Mesenteric fat pad (tissue), 1 donor: ENCODE measurements at places on chromosomes 7 and 10. TPM values are rescaled to one million over a fixed set of nuclear protein-coding genes. Genes with fewer than 3 reads are reported as not detected.

DNA sequence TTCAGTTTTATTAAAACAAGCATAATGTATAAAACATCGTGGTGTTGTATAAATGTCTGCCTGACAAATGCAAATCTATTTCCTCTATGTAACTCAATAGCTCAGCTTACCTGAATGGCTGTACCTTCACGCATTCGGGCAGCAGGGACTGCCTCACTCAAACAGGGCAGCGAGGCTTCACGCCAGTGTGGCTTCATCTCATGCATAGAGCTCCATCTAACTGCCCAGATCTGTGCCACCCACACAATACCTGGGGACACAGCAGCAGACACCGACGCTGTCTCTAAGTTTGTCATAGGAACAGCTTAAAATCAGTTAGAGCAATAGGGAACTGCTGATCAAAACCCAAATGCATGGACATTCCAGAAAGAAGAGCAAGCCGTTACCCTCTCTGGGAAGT is 182.8 kb upstream of the ANKRD30A start:
- DNase-seq, result no peak

The TNRC18 gene
- total RNA-seq, result 69.4 TPM

The SEMA3A gene
- total RNA-seq, result 10.2 TPM

GRCh38 chr7:46576950-46577349 is 655.9 kb upstream of the IGFBP3 start:
- no peak for DNase-seq

DNA sequence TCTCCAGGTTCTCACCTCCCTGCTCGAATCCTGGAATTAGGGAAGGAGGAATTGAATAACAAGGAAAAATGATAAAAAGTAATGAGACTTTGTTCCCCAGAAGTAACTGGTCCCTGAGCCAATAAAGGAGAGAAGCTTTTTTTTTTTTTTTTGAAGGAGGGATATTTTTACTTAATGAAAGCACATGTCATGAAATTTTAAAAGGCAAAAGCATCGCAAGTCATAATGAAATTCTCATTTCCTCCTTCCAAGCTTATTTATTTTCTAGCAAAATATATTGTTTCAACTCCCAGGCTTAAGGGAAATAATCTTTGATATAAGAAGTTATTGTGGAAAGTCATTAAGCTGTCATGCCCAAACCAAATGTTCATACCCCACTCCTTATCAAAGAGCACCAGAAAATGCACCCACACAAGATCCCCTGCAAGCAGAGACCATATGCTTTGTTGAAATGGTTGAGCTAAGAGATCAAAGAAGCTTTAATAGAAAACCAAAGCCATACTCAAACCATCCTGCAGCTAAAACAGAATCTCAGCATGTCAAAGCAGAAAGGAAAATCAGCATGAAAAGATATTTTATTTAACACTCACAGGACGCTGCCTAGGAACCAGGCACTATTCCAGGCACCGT is 16.7 kb upstream of the ABCC2 start:
- DNase-seq, result no peak

The BHLHA15 gene
- 0.67 TPM for total RNA-seq

- no peak for DNase-seq
These were observed 117.5 kb downstream of the TRIL start for GRCh38 chr7:28840592-28840995.

The DRGX gene
- not detected for total RNA-seq

GRCh38 chr7:77837275-77837674 is 38.7 kb downstream of the PHTF2 start:
- no peak for DNase-seq

- DNase-seq, result no peak
These were observed 661.6 kb upstream of the NRG3 start for GRCh38 chr10:81213370-81213769.

- DNase-seq, result no peak
These were observed 228.3 kb upstream of the TEX47 start for GRCh38 chr7:89023877-89024276.

The GFRA1 gene
- total RNA-seq, result 18.3 TPM

The SMKR1 gene
- not detected for total RNA-seq

The ITPRID1 gene
- not detected for total RNA-seq

DNA sequence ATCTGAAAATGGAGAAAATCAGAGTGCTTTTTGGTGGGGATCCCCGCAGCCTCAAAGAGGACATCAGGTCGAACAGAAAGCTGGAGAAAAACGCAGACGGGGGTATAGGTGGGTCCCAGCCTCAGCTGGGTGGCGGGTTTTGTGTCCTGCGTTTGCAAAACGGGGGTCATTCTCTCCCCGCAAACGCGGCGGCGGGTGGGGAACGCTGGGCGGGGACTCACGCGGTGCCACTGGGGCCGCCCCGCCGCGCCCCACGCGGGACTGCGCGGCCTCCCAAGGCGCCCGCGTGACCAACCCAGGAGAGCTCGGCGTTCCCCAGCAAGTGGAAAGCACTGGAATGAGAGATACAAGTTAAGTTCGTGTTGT is 806 bp upstream of the VIPR2 start:
- DNase-seq, result peak; percentile 62

DNA sequence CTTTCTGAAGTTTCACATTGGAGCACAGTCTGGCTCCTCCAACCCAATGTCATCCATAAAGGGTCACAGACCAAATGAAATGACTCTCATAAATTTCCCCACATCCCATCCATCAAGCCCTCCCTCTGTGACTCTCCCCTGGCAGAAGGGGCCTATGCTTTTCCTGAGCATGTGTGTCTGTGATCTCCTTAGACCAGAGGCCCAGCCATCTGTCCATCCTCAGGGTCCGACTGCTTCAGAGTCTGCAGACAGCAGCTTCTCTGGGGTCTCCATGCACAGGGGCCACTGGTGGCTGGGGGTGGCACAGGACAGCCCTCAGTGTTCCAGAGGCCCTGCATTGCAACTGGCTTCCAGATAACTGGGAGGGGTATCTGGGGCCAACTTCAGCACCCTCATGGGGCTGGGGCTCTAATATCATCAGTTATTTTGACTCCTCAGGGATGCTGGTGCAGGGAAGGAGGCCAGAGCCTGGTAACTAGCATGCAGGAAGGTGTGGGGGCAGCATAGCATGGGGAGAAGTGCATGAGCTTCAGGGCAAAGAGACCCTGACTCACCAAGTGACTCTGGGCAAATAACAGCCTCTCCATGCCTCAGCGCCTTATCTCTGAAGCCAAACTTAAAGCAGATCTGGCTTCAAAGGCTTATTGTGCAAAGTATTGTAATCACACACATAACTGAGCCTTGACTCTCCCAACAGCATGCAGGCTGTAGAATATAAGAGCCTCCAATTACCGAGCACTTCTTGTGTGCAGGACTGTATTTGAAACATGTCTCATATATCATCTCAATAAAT is 266.9 kb downstream of the GRID1 start:
- peak; percentile 74 for DNase-seq

The EPO gene
- total RNA-seq, result not detected

The FAM107B gene
- total RNA-seq, result 88.2 TPM

DNA sequence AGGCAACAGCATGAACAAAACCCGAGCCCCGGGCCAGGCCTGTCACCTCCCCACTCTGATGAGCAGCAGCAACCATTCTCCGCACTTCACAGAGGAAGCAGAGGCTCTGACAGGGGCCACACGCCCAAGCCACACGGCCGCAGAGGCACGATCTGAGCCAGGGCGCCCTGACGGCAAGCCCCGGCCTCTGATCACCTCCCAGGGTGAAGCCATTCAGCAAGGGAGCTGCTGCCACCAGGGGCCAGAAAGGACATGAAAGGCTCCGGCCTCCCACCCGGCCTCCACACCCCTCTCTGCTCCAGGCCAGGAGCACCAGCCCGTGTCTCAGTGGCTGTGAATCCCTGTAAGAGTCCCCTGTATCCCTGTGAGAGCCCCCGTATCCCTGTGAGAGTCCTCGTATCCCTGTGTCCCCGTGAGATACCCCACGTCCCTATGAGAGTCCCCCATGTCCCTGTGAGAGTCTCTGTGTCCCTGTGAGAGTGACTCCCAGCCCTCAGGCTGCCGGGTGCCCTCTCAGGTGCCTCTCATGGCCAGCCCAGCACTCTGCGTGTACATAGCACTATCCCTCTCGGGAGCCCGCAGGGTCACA is 187.8 kb downstream of the MAD1L1 start:
- no peak for DNase-seq

DNA sequence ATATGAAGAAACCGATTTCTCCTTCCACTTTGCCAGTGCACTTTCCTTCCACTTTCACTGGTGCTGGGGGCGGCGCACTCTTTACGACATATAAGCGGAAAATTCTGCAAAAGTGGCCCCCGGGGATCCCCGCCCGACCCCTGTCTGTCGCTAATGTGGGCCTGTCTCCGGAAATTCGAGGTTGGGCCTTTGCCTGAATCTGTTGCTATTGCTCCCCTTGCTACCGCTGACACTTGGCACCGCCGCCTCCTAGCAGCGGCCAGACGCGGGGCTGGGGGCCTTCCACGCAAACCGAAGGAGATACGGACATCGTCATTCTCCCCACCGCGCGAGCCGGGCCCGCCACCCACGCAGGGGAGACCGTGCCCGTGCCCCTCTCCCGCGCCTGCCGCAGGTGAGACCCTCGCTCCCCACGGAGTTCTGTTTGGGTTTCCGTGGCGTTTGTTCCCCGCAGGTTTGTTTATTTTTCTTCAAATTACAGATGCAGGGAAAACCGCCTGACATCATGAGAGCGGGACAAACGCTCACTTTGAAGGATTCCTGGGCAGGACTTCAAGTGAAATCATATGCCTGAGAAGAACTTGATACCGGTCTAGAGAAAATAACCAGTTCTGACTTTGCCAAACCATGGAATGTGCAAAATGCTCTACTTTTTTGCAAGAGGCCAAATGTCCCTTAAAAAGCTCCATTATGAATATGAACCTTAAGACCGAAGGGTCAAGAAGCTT is 5.0 kb downstream of the TWIST1 start:
- DNase-seq, result no peak

The ZPBP gene
- total RNA-seq, result not detected

DNA sequence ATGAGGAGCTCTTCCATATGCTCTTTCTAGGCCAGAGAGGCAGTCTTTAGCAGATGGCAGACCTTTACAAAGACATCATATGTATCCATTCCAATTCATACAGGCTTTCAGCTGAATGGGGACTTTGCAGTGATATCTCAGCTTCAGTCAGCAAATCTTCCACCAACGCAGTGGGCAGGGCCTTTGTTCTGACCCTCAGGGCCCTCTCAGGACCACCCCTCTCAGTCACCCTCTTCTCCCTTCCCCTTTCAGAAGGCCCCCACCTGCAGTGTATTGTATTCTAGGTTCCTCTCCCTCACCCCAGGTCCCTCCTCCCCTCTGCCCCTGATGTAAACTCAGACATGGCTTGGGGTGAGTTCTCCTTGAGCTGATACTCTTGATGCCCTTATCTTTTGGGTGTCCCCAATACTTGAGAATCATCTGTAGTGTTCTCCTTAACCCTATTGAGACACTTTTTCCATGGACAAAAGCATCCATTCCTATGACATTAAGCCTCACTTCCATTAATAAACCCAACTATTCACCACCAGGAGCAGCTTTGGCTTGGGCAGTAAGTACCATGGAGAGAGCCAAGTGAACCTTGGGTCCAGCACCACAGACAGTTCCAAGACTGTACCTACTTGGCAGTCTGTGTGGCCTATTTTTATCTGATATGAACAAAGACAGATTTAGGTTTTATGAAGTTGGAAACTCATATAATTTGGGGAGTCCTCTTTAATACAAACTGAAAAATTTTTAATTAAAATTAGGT is 62.7 kb downstream of the ADCYAP1R1 start:
- DNase-seq, result no peak

The LARP4B gene
- 74.7 TPM for total RNA-seq

DNA sequence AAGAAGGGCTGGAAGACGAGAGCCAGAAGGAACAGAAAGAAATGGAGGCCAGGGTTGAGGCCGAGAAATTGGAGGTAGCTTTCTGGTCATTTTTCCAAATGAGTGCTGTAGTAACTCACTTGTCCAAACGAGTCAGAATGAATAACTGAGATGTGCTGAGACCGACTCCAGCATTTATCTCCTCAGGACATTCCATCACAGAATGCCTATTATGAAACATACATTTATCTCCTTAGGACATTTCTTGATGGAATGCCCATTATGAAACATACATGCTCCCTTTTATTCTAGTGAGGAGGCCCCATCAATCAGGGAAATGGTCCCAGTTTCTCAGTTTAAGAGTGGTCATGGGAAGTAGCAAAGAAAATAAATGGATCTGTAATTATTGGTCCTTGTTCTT is 16.5 kb downstream of the AVL9 start:
- no peak for DNase-seq

DNA sequence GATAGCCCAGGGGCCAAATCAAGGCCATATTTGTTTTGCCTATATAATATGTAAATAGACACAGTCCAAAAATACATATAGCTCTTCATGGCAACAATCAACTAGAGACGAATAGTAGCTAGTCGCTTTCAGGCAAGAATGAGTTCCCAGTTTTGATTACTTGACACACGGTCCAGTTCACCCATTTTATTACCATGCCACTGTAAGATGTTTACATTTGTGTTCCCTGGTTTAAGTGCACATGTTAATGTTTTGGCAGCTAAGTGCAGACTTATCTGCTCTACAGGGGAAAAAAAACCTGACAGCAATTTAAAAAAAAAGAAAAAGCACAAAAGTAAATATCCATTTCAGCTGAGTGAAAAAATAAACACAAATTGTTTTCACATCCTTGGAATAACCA is 213.1 kb downstream of the TPK1 start:
- DNase-seq, result no peak

DNA sequence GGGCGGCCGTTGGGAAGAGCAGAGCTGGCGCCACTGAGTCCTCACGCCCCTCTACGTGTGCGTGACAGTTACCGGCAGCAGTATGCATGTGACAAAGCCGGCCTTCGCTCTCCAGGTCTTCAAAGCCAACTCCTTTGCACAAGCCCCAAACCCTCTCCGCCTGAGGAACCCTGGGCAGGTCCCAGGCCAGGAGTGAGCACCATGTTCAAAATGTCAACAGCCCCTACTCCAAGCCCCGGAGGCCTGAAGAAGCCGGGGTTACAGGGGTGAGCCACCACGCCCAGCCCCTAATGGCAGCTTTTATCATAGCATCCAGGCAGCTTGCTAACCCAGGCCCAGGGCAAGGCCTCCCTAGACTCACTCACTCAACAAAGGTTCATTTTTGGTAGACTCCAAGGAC is 70.8 kb downstream of the OAT start:
- peak; percentile 71 for DNase-seq

The DGKB gene
- 0.35 TPM for total RNA-seq

The VWDE gene
- not detected for total RNA-seq

The GALNT17 gene
- total RNA-seq, result 2.2 TPM

- no peak for DNase-seq
These were observed 80.0 kb upstream of the COL1A2 start for GRCh38 chr7:94314413-94315410.

DNA sequence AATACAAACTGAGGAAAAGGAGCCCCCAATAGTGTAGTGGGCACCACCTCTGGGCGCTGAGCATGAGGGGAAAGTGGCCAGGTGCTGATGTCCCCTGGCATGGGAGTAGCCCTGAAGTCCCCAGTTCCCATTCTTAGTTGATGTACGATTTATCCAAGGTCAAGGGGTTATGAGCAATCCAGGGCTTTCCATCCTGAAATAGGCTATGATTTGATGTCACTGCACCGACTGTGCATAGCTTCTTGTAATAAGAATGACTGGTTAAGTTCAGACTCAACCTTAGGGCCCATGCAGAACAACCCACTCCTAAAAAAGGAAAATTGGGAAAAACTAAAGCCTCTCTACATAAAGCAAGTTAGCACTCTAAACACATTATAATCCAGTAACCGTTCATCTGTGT is 4.4 kb downstream of the FRAT1 start:
- DNase-seq, result no peak
